ENCODE measurements at places on chromosomes 7 and 10.

GRCh38 chr7:114047889-114048288, 129.1 kb upstream of the PPP1R3A start:
- no peak for DNase-seq

- DNase-seq: no peak
Observed at GRCh38 chr7:68629-69028, 123.7 kb upstream of the FAM20C start.

DNA sequence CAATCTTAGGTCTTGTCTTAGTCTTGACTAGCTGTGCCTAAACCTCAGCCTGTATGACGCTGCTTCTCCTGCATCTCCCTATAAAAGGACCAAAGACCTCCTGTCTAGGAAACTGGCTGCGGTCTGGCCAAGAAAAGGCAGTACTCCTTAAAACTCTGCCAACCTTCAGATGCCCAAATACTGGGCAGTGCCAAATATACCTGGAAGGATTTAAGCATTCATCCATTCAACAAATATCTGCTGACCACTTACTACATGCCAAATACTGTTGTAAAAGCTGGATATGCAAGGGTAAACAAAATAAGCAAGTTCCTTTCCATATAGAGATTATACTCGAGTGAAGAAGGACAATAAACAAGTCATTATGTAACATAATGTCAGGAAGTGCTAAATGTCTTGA, 135.8 kb downstream of the HBP1 start:
- DNase-seq: no peak

- no peak for DNase-seq
Observed at GRCh38 chr7:18552943-18553604, 57.5 kb downstream of the HDAC9 start.

DNA sequence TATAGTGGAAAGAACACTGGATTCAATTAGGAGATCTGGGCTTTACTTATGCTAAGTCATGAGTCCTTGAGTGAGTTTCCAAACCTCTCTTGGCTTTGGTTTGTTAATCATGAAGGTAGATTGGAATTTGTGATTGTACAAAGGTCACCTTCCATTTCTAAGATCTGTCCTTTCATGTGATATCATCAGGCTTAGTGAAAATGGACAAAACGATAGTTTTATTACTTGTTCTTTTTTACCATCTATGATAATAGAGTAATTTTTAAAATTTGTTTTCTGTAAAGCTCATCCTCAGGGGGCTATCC, 309.0 kb downstream of the BICC1 start:
- no peak for DNase-seq

DNA sequence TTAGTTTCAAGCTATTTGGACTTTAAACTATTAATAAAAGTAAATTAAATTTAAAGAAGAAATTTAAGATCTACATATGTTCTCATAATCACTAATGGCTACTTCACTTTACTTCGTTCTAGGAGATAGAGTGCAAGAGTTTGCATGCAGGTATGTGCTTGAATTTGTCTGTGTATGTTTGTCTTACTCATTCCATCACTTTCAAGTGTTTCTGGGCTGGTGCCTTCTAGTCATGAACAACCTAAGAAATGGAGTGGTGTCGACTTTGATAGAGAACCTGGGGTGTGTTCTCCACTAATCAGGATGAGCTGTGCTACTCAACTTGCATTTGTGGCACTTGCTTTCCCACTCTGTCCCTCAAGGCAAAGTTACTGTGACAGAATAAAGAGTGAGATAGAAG, 169.9 kb downstream of the KCND2 start:
- DNase-seq: no peak

DNA sequence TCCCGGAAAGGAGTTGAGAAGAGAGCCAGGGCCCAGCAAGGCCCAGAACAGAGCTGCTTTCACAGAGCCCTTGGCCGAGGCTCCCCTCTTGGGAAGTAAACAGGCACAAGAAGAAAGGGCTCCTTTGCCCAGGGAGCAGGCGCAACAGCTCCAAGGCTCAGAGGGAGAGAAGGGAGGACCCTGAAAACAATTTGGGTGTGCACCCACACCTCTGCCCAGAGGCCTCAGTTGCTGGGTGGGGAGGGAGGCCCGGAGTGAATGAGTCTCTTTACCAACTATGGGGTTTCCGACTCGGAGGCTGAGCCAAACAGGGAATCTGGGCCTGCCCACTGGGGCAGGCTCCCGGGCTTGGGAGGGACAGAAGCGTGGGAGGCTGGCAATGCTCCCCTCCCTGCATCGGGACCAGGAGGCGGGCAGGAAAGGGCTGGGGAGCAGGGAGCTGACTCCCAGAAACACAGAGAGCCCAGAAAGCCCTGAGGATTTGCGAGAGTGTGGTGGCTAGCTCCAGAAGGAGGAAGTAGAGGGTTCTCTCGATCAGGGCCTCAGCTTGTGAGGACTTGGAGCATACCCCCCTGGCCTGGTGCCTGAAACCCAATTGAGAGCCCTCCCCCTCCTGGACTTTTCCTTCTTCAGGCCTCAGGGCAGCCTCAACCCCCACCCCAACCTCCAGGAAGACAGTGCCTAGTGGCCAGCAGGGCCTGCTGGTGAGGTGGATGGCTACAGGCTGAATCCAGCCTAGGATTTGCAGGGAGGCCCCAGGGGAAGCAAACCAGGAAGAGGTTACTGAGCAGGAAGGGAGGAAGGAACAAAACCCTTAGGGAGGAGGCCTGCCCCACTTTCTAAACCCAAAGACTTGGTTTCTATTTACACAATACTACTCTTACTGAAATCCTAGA, 6.2 kb downstream of the C10orf105 start:
- no peak for DNase-seq

DNA sequence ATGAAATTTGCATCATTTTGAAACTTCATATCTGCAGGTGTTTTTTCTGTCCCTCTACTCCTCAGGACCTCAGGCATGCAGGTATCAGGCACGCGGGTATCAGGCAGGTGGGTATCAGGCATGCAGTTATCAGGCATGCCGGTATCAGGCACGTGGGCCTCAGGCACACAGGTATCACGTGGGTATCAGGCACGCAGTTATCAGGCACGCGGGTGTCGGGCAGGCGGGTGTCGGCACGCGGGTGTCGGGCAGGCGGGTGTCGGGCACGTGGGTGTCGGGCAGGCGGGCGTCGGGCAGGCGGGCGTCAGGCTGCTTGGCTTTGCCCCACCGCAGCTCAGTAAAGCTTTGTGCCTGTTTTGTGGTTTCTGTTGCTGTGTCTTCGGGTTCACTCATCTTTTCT, 8.7 kb downstream of the SPRN start:
- DNase-seq: no peak

DNA sequence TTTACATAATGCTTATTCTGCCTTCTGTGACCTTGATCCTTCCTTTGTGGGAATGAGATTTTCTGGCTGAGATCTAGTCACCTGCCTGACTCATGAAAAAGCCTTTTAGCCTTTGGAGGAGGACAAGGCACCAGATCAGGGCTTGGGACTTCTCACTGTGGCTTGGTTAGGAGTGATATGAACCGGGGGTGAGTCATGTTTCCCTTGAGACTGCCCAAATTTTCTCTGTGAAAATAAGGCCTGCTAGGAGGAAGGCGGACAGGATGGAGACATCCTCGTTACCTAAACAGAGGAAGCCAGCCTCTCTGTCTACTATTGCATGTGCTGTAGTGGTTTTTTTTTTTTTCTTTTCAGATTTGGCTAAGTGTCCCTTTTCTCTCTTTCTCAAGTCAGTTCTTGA, 57.8 kb downstream of the EVX1 start:
- no peak for DNase-seq

GRCh38 chr7:151038951-151039849, 9.1 kb upstream of the ASIC3 start:
- DNase-seq: no peak

GRCh38 chr10:112585960-112586359, 138.9 kb downstream of the VTI1A start:
- no peak for DNase-seq

- no peak for DNase-seq
Observed at GRCh38 chr7:124250297-124251034, 217.6 kb upstream of the TMEM229A start.

GRCh38 chr10:71998119-71998839, 34.1 kb downstream of the CHST3 start:
- DNase-seq: no peak

Data from cortex of kidney (tissue), 1 donor.